ENCODE measurements at places on chromosomes 16 and 17.

GRCh38 chr16:14321542-14321941, 250.4 kb downstream of the MRTFB start:
- DNase-seq = no peak

DNA sequence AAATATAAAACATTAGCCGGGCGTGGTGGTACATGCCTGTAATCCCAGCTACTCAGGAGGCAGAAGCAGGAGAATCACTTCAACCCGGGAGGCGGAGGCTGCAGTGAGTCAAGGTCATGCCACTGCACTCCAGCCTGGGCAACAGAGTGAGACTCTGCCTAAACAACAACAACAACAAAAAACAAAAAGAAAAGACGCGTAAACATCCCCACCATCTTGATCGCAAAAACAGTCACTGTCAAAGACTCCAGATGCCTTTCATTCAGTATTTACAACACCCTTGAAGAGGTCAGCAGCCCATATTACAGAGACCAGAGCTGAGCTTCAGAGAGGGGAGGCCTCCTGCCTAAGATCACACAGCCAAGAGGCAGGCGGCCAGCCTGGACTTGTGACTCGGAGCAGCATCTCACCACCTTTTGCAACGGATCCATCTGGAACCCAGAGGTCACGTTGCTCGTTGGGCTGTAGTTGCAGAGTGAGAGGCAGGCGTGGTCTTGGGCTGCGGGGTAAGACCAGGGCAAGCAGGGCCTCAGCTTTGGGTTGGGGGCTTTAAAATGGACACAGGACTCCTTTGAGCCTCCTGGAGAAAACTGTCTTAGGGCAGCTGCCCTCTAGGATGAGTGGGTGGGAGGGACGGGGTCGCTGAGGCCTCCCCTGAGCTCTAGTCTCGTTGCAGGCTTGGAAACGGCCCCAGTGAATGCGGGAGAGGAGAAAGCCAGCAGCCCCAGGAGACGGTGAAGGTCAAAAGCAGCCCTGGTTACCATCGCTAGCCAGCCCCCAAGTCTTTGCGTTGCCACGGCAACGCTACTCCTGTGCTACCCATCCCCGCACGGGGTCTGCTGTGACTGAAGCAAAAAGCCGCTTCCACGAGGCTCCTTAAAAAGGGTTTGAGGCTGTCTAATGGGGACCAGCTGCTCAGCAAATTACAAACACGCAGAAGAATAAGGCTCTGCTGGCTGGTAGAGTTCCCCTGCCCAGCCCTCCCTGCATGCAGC, 26.1 kb downstream of the LGALS3BP start:
- DNase-seq = no peak

DNA sequence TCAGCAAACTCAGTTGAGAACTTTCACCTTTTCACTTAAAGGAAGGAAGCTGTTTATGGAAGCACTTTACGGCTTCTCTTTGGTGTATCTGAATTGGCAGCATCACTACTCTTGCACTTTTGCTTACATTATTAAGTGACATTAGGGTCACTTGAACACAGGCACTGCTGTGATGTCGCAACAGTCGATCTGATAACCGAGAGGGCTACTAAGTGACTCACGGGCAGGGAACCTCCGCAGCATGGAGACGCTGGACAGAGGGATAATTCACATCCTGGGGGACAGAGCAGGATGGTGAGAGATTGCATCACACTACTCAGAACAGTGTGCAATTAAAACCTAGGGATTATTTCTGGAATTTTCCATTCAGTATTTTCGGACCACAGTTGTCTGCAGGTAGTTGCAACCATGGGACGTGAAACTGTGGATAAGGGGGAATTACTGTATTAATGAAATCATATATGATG, 56.5 kb downstream of the DNAH2 start:
- DNase-seq = no peak

GRCh38 chr17:39756380-39757079, 18.8 kb downstream of the GRB7 start:
- no peak for DNase-seq

GRCh38 chr16:48958681-48959080, 323.0 kb downstream of the CBLN1 start:
- DNase-seq = no peak

GRCh38 chr17:51595826-51596398, 335.6 kb downstream of the UTP18 start:
- no peak for DNase-seq

Data from D721Med (cell line).